HL-60 (cell line): ENCODE measurements at places on chromosomes 16 and 17.

DNA sequence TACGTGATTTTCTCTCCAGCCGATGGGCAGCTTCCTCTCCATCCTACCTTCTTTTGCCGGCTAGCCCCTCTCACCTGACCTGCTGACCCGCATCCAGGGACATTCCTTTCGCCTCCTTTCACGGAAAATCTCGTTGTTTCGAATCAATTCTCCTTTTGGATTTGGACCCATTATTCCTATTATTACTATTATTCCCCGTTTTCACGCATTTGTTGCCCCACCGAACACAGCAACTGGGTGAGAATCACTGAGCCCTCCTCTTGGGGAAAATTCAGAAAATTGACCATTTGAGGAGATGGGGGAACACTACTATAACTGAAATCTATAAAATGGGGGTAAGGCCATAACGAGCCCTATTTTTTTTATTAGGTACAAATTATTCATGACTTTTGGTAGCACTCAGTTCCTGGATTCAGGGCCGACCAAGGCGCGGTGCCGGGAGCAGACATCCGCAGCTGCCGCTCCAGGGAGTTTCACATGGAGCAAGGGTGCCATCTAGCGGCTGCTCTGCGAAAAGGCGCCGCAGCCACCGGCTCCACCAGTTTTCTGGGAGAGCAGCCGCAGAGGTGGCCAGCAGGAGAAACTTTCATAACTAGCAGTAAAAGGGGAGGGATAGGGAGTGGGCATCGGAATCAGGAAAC, 3.3 kb upstream of the HOXB8 start:
- peak; percentile 50 for DNase-seq

DNA sequence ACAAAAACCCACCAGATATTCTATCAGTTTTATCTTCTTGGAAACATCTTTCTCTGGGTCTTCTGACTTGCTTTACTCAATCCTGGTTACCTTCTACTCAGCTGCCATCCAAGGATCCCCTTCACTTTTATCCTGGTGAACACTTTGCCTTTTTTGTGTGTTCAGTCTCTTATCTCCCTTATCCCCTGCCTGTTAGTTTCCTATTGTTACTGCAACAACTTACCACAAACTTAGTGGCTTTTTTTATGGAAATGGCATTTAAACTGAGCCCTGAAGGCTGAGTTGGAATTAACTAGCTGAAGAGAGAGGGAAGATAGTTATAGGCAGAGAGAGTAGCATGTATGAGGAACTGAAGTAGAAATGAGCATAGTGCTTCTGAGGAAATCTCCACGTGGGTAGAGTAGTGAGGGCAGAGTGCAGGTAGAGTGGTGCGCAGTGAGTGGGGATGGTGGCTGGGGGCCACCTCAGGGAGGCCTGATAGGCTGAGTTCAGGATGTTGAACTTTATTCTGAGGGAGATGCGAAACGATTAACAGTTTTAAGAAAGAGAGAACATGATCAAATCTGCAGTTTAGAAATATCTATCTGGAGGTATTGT, 26.3 kb downstream of the TANGO6 start:
- no peak for DNase-seq

GRCh38 chr16:88698646-88699045, 7.6 kb downstream of the RNF166 start:
- no peak for DNase-seq

DNA sequence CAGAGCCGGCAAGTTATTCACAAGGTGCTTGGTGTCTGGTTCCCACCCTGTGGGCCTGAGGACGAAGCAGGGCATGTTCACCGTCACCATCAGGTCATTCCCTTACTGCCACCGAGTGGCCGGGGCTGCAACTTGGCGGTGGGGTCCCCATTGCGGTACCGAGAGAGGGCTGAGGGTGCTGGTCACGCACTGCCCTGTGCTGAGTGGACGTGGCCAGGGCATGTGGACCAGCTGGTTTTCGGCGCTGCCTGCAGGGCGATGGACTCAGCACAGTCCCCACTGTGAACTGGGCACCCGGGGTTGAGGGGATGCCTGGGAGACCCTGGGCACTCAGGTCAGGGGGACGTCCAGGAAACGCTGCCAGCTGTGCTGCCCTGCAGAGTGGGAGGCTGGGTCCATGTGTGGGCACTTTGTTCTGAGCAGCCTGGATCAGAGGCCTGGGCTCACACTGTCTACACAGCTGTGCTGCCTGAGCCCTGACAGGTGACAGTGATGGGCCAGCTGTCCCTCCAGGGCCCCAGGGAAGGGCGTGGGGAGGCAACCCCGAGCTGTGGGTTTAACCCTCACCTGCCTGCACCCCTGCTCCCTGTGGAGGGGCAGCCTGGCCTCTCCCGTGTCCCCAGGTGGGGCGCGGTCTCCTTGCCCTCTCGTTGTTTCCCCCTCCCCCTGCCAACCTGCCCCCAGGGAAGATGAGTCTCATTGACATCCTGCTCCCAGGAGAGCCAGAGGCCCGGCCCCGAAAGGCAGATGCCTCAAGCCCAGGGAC, 39.3 kb upstream of the GNG13 start:
- DNase-seq = no peak

DNA sequence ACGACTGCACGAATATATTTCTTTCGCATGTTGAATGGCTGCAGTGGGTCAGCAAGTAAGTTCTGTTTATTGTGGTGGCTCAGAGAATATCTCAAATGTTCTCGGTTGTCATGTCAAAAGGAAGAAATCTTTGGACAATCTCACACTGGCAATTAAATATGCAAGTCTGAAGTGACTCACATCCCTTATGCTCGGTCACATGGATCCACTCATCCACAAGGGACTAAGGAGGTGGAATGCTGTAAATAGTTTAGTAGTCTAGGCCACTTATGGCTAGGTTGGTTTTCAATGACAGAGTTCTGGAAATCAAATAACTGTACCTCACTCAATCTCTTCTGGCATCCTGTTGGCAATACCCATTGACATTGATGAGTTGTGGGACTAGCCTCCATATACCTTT, 33.0 kb upstream of the PMP22 start:
- no peak for DNase-seq

- DNase-seq = no peak
Observed at GRCh38 chr16:80468029-80468428, 72.8 kb upstream of the DYNLRB2 start.

DNA sequence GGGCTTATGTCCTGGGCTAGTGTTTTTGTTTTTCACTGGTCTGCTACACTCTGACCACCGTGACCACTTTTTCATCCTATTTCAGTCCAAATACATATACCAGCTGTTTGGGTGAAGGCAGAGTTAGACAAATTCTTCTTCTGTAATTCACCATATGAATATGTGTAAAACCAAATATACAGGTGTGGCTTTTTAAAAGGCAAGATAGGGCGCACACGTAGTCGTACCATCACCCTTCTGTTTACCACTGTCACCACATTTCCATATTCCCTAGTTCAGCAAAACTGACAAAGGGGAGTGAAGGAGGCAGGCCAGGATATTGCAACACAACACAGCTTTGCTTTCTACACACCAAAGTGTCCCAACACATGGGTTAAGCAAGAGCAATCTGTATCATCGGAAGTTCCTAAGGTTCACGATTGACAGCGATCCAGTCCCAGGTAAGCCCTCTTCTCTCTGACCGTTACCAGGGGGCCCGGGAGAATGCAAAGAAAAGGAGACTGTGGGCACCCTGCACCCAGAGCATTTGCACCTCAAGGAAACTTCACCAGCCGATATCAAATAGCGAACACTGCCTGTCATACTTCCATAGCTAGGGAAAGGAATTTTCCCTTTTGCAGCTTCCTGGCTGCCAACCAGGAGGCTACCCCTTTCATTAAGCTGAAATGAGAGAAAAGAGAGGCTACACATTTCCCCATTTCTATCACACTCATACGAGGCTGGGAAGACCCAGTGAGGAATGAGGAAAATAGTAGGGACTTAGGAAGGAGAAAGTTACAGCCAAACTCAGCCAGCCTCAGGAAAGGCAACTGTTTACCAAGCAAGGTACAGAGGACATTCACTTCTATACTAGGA, 23.1 kb downstream of the CREBBP start:
- peak; percentile 94 for DNase-seq

DNA sequence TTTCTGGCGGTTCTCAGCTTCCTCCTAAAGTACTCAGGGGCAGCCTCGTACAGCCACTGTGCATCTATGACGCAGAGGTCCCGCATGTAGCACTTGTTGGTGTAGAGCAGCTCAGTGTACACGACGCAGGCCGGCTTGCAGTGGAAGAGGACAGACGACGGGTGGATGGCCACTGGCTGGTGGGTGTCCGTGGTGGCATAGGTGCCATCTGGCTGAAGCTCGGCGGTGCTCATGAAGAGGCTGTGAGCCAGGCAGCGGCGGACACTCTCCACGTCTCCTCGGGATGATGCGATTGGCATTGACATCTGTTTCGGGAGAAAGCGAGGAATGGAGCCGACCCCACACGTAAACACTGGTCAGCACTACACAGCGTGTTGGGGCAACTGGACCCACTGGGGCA, 5.3 kb upstream of the C1QBP start:
- DNase-seq = no peak
